Pancreas (tissue), 10 donors: ENCODE measurements at places on chromosomes 4 and X. TPM values are rescaled to one million over a fixed set of nuclear protein-coding genes. Genes with fewer than 3 reads are reported as not detected.

Gene GLOD5
- 0.99 TPM for polyA plus RNA-seq

Gene APOOL
- 2.7 TPM for polyA plus RNA-seq

Gene UGT2B11
- polyA plus RNA-seq = not detected

Gene MAGEA8
- polyA plus RNA-seq = not detected

Gene CYLC1
- polyA plus RNA-seq = not detected

Gene GPAT3
- polyA plus RNA-seq = 0.99 TPM

Gene CLDN22
- 0.02 TPM for polyA plus RNA-seq

Gene OPHN1
- 1.4 TPM for polyA plus RNA-seq
